ENCODE measurements at places on chromosomes 6 and 20.

- no peak for DNase-seq
These were observed 2.0 kb downstream of the FLOT1 start for GRCh38 chr6:30740540-30740870.

DNA sequence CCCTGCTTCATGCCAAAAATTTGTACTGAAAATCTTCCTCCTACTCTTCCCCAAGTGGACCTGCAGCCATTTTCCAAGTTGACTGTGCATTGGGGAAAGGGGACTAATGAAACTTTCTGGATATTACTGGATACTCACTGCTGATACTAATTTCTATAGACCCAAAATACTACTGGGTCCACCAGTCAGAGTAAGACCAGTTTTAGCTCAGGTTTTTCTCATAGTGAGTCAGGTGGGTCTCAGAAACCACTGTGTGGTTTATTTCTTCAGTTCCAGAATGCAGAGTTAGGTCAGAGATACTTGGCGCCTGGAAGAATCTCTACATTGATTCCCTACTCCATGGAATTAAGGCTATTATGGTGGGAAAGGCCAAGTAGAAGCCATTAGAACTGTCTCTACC is 274.8 kb upstream of the SYNCRIP start:
- no peak for DNase-seq

- DNase-seq = no peak
These were observed 2.0 kb downstream of the CD24 start for GRCh38 chr6:106972500-106972899.

GRCh38 chr6:51450958-51451357 is 632.3 kb downstream of the TFAP2B start:
- DNase-seq = no peak

DNA sequence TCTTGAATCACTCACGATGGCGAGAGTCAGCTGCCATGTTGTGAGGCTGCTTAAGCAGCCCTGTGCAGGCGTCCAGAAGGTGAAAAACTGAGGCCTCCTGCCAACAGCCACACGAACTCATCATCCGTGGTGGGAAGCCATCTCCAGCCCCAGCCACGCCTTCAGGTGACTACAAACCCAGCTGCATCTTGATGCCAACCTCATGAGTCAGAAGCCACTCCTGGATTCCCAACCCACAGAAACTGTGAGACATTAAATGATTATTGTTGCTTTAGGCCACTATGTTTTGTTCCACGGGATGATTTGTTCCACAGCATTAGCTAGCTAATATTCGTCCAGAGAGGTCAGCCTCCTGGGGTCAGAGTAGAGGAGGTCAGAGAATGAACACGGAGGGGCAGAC is 80.5 kb downstream of the SNX5 start:
- no peak for DNase-seq
